ENCODE measurements at places on chromosomes 4 and X. TPM values are rescaled to one million over a fixed set of nuclear protein-coding genes. Genes with fewer than 3 reads are reported as not detected.

- DNase-seq: no peak
Measured at GRCh38 chr4:76307660-76308014, 1.1 kb downstream of the STBD1 start.

GRCh38 chr4:41287852-41288251, 31.1 kb downstream of the UCHL1 start:
- no peak for DNase-seq

GRCh38 chr4:40434126-40434687, 99.1 kb downstream of the CHRNA9 start:
- no peak for DNase-seq

DNA sequence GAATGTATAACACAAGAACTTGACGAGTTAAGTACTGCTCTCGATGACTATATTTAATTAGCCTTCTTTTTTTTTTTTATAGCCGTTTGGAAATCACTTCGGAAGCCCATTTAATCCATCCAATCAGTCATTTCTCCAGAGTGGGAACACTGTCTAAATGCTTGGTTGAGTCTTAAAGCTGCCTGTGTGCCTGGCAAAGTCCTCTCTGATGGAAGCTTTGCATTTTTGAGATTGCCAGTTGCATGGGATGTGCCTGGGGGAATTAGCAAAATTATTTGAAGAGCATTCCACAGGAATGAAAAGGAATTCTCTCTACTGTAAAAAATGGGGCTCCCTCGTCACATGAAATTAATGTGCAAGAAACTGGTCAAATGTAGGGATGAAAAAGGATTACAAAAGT, 398.8 kb upstream of the RPS6KA3 start:
- DNase-seq: no peak

DNA sequence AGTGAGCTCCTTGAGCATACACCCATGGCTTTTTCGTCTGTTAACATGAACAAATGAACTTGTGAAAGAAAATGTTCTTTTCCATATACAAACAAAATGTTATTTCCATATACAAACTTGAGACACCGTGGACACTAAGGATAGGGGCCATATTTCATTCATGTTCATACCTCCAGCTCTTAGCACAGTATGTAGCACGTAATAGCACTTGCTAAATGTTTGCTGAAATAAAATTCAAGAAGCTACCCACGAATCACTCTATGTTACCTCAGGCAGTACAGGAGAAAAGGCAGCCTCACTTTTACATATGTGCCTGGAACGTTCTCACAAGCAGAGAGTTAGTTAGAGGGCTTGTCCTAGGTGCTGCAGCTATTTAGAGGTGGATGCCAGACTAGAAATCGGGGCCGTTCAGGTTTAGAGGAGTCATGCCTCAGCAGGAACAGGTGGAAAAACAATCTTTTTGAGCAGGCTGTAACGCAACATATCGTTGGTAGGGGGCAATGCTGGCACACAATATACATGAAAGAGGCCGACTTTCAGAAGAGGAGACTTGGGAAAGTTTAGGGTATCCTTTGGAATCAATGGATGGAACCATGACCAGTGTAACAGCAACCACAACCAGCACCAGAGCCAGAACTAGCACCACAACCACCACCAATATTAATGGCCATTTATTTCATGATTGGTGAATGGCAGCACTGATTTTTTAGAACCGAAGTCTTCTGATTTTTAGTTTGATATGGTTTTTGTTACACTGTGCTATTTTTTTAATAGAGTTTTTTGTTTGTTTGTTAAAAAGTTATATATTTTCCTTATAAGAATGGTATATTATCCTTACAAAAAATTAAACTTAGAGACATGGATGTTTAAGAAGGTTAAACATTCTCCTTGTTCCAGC, 14.8 kb upstream of the PAQR3 start:
- DNase-seq: no peak

- DNase-seq: peak; percentile 4
Measured at GRCh38 chr4:109826719-109827118, 1.1 kb upstream of the RRH start.

DNA sequence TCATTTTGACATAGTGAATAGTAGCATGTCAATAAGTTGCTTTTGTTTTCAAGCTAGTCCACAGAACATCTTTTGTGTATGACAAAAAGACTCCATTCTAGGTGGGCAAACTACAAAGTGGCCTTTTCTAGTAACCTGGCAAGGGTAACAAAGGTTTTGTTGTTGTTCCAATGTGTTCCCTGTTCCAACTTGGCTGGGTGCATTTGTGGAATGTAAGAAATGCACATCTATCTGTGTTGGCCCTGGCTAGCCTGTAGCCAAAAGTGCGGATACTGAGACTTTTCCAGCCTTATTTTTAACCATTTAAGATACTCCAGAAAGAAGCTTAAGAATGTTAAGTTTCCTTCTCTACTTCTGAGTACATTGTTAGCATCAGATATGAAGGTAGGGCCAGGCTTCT, 118.7 kb upstream of the CHRDL1 start:
- DNase-seq: no peak

GRCh38 chr4:21198683-21199082, 498.4 kb downstream of the PACRGL start:
- no peak for DNase-seq

- no peak for DNase-seq
Measured at GRCh38 chr4:6575503-6576240, 683 bp downstream of the MAN2B2 start.

- DNase-seq: no peak
Measured at GRCh38 chr4:53786632-53787031, 195.3 kb upstream of the LNX1 start.

GRCh38 chr4:99336553-99336952, 15.4 kb upstream of the ADH1B start:
- no peak for DNase-seq

DNA sequence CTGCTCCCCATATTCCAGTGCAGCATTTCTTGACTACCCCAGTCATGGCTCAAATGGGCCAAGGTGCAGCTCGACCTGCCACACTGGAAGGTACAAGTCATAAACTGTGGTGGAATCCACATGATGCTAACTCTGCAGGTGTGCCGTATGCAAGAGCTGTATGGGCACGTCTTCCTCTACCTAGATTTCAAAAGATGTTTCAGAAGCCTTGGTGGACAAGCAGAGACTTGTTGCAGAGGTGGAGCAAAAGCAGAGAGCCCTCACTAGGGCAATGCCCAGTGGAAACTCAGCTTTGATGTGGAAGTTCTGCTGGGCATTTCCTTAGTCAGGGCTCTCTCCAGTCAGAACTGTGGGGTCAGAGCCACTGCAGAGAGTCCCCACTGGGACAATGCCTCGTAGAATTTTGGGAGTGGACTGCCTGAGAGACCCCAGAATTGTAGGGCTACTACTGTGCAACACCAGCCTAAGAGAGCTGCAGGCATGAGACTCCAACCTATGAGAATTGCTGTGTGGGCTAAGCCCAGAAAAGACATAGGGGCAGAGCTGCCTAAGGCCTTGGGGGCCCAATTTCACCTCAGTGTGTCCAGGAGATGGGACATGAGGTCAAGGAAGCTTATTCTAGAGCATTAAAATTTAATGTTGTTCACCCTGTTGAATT, 65.7 kb downstream of the BEX3 start:
- no peak for DNase-seq

DNA sequence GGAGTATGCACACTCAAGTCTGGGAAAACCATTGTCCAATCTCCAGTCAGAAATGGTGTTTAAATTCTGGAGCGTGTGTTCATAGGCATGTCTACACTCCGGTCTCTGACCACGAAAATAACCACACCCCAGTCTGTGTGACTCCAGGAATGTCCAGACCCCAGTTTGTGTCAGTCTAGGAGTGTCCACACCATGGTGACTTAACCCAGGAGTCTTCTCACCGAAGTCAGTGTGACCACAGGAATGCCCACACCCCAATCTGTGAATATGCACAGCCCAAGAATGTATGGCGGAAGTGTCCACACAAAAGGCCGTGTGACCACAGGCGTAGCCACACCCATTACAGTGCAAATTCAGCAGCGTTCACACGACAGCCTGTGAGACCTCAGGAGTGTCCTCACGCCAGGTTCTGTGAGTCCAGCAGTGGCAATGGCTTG, 11.4 kb downstream of the FTSJ1 start:
- no peak for DNase-seq

DNA sequence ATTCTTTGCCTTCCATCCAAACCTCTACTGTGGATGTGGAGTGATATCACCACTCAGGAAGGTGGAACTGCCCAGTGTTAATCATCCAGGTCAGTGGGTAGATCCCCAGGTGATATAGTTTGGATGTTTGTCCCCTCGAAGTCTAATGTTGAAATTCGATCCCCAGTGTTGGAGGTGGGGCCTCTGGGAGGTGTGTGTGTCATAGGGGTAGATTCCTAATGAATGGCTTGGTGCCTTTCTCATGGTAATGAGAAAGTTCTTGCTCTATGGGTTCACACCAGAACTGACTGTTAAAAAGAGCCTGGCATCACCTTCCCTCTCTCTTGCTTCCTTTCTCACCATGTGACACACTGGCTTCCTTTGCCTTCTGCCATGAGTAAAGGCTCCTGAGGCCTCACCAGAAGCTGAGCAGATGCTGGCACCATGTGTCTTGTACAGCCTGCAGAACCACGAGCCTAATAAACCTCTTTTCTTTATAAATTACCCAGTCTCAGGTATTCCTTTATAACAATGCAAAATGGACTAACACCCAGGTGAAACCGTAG, 6.8 kb upstream of the SOWAHB start:
- no peak for DNase-seq

GRCh38 chr4:168150420-168151050, 58.2 kb downstream of the ANXA10 start:
- DNase-seq: no peak

- no peak for DNase-seq
Measured at GRCh38 chr4:77175201-77175611, 18.2 kb downstream of the CCNG2 start.

GRCh38 chr4:47372561-47372960, 90.9 kb downstream of the COMMD8 start:
- no peak for DNase-seq

DNA sequence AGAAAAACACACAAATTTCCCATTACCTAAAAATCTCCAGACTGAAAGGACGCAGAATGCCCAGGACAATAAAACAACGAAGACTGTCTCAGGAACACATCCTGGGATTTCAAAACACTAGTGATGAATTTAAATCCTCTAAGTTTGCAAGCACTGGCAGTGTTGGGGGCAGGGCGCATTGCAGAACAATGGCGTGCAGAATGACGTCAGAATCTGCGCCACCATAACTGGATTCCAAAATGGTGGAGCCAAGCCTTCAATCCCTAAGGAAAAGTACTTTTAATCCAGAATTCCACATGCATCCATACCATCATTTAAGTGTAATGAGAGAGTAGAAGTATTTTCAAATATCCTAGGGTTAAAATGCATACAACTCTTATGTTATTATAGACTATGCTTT, 679.1 kb downstream of the TRIML1 start:
- no peak for DNase-seq

GRCh38 chr4:5215321-5215720, 164.0 kb downstream of the STK32B start:
- DNase-seq: no peak

- no peak for DNase-seq
Measured at GRCh38 chr4:179040259-179040658, 1598.0 kb upstream of the AGA start.

GRCh38 chr4:82256718-82257117, 117.1 kb downstream of the HNRNPD start:
- no peak for DNase-seq

DNA sequence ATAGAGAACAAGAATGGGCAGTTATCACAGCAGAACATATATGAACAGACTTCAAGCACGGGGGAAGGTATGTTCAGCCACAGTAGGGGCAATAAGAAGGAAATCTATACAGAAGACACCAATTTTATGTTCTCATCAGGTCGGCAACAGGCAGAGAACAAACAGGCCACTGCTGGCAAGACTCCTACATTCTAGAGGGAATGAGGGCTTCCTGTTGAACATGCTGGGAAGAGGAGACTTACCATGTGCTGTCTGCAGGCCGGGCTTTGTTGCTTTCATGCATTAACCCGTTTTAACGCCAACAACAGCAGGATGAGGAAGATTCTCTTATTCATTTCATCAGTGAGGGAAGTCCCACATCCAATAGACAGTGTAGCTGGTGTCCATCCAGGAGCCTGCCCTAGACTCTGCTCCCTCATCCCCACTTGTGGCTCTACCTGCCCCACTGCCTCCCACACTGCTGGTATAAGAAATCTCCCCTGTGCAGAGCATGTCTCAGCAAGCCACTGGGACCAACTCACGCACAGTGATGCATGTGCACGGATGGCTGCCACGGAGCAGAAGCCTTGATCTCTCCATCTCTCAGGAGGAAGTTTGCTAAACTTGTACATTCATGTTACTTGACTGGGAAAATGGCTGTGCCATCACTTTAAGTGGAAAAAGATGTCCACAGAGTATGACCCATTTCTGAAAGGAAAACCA, 84.5 kb downstream of the ACOX3 start:
- no peak for DNase-seq

GRCh38 chrX:102765217-102765616, 44.7 kb downstream of the GPRASP3 start:
- no peak for DNase-seq

- DNase-seq: no peak
Measured at GRCh38 chr4:89860971-89861370, 24.0 kb upstream of the SNCA start.

The XAGE2 gene
- total RNA-seq: not detected

The HTN1 gene
- total RNA-seq: not detected

The TMEM271 gene
- total RNA-seq: 4.4 TPM

The SCLT1 gene
- 66.5 TPM for total RNA-seq

The RPL9 gene
- total RNA-seq: 1,493 TPM

The NR0B1 gene
- total RNA-seq: 0.45 TPM

The PNMA3 gene
- 8.1 TPM for total RNA-seq

The KLHL4 gene
- total RNA-seq: 13.8 TPM

The CDX4 gene
- not detected for total RNA-seq

The MGARP gene
- 0.73 TPM for total RNA-seq

The GAGE2A gene
- not detected for total RNA-seq
